ENCODE measurements at places on chromosomes 7 and 10. TPM values are rescaled to one million over a fixed set of nuclear protein-coding genes. Genes with fewer than 3 reads are reported as not detected.
A peak's percentile ranks its signal among the peaks of the same experiment; 100 is the strongest.

GRCh38 chr10:10677479-10677878, 340.2 kb upstream of the CELF2 start:
- peak; percentile 57 for DNase-seq

The C10orf90 gene
- 0.58 TPM for total RNA-seq

The UNCX gene
- not detected for total RNA-seq

- no peak for DNase-seq
Measured at GRCh38 chr10:128078136-128078969, 47.9 kb downstream of the MKI67 start.

DNA sequence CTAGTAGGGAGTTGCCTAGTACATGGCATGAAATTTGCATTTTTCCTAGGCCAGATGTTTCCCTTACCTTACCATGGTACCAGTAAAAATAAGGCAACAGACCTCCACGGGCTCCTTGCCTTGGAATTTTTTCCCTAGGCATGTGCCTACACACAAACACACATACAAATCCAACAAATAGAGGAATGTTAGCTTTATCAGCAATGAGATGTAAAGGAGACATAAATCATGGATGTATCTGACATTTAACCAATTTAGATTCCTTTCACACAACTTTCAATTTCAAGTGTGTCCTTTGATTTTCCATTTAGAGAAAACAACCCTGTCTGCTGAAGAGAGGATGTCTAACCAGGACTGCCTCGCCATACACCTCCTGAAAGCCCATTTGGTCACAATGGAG, 209.7 kb upstream of the SP4 start:
- no peak for DNase-seq

DNA sequence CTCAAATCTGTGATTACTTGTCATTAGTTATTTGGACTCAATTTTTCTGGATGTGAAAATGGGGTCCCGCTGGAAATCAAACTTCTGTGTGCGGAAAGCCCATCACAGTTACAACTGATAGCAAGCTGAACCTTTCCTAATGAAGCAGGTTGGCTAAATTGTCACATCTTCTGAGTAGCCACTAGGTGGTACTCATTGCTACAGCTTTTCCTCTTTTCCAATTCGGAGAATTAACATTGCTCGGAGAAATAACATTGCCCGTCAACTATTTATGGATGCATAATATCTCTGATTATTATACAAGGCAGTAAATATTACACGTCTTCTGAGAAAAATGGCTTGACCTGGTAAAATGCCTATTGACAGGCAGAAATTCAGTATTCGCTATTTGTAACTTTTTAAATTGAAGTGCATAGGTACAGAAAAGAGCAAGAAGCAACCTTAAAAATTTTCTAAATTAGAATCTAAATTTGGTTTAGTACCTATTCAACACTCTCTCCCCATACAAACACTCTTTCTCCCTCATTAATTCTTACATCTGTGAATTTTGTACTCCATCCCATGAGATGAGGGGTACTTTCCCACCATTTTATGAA, 17.3 kb upstream of the BLOC1S2 start:
- peak; percentile 21 for DNase-seq
